ENCODE measurements at places on chromosomes 6 and 20.

- no peak for DNase-seq
These were observed 26.5 kb downstream of the LBP start for GRCh38 chr20:38372806-38373205.

GRCh38 chr20:40254023-40254772, 434.8 kb downstream of the MAFB start:
- DNase-seq = no peak

DNA sequence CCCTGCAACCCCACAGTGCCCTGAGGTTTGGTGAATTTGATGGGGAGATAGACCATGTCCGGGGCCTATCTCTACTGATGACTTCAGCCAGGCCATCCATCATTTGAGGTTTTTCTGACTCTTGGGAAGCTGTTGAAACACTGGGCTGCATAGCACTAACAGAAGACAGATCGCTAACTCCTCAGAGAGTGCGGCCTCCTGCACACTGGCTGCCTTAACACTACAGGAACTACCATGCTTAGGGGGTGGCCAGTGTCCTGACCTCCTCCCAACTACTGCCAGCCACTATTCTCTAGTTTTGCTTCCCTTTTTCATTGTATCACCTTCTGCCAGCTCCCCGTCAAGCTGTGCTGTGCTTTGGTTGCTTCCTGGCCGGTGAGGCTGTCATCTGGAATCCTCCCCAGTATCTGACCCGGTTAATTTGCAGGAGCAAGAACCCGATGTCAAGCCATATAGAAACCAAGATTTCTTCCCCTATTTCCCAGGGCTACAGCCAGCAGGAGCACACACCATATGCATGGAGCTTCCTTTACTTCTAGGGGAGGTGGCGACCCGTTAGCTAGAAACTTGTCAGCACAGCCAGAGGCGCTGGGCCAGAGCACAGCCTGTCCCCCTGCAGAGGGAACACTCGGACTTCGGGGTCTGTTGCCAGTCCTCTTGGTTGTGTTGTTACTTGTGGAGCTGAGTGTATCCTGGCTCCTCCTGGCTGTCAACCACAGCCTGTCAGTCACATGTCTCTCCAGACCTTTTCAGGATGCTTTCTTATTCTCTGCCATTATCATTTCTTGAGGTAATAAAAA, 57.3 kb upstream of the TRAF3IP2 start:
- no peak for DNase-seq

DNA sequence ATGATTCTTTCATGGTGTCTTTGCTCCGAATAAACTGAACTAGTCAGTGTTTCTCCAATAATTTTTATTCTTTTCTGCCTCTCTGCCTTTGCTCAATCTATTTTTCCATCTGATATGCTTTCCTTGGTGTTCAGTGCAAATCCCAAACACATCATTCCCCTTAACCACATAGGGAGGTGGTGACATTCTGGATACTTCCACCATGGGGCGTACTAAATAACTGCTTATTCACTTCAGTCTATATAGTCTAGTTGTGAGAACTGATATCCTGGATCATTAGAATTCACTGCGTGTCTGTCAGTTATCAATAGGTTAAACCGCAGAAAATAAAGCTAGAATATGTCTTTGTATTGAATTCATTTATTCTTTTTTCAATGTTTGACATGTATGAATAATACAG, 83.1 kb downstream of the KCNQ5 start:
- DNase-seq = no peak

DNA sequence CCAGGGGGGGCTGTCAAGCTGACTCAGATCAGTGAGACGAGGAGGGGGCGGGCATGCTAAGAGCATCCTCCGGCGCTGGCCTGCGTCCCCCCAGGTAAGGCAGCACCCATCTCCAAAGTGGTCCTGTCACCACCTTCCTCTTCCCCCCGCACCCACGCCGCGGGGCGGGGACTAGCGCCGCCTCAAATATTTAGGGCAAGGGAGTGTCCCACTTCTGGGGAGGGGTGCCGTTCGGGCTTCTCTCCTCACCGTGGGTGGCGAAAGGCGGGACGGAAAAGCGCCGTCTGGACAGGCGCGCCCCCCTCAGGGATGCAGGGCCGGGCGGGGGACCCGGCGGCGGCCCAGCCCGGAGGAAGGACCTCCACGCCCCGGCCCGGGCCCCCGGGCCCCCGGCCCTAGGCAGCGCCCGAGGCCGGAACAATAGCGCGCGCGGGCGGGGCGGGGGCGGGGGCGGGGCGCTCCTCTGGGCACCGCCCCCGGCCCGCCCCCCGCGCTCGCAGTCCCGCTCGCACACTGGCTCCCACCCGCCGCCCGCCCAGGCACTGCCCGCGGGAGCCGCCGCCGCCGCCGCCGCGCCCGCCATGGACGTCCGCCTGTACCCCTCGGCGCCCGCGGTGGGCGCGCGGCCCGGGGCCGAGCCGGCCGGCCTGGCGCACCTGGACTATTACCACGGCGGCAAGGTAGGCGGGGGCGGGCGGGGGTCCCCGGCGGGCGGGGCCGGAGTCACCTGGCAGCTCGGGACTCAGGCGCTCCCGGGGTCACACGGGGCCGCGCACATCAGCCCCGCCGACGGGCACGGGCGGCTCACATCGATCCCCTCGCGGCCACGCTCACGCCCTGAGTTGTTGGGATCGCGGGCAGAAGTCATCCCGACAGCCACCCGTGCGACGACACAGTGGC, at the start of gene TOX2:
Gene TOX2, plus strand, starts transcription at position 542 of the 900 bp plus-strand sequence. Its CDS starts 40 bp downstream, at position 582.
- DNase-seq = peak; percentile 48

- DNase-seq = no peak
These were observed at the start of gene PPP1R3G for GRCh38 chr6:5084781-5085647. PPP1R3G (plus strand) TSS chr6:5085341; CDS start chr6:5085486, 145 bp downstream.
